GM23338 (cell line): ENCODE measurements at places on chromosomes 5 and 9.

GRCh38 chr5:128671943-128672342, 133.9 kb upstream of the FBN2 start:
- peak; percentile 25 for DNase-seq

DNA sequence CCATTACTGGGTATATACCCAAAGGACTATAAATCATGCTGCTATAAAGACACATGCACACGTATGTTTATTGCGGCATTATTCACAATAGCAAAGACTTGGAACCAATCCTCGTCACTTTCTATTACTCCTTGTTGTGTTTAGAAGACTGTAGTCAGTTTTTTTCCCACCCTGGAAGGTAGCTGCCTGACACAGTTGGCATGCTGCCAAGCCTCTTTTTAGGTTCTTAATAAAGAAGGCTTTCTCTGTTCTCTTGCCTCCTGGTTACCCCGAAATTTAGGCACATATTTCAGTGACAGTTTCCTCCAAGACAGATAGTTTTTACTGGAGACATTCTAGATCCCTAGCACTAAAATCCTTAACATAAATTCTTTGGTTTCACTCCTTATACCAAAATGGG, 205.4 kb upstream of the PCSK5 start:
- no peak for DNase-seq

DNA sequence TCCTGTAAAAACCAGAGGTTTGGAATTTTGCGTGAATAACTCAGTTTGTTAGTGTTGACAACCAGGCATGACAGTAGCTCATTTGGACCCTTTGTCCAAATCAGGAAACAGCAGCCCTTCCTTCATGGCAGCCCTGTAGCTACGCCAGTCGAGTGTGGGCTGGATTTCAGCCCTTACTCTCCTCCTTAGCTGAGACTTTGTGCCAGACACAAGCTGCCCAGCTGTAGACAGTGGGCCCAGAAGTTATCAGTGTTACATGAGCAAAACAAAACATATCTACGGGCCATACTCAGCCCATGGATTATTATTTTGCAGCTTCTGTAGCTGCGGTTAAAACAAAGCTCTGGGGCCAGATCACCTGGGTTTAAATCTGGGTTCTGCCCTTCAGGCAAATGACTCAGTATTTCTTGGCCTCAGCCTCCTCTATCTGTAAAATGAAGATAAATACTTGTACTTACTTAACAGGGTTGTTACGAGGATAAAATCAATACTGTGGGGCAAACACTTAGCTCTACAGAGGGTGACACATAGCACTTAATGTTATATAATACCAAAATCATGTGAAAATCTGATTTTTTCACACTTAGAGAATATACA, 76.9 kb downstream of the GHR start:
- DNase-seq: no peak

DNA sequence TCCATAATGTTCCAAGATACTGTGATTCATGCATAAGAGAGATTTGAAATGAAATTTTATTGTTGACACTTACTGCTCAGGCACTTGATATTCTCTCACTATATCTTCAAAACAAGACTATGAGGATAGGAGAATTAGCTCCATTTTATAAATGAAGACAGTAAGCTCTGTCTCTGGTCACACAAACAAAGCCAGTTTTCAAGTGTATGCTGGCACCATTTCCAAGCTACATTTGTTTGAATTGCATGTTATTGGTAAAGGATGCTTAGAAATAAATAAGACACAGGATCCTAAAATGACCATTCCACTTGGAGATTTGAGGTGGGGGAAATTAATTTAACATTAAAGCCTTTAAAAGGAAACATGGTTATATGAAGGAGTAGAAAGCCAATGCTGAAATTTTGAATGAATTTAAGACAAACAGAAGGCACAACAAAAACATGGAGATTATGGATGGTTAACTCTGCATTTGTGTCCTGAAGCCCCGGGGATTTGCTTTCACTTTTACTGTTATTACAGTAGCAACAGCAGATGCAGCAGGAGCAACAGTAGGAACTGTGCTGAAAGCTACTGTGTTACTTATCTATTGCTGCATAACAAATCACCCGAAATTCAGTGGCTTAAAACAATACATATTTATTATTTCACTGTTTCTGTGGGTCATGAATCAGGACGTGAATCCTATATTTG, 79.7 kb upstream of the ASTN2 start:
- DNase-seq: no peak

GRCh38 chr5:86880785-86881492, 263.2 kb downstream of the COX7C start:
- peak; percentile 92 for DNase-seq

- peak; percentile 16 for DNase-seq
Measured at GRCh38 chr5:32471784-32472183, 27.2 kb upstream of the ZFR start.

DNA sequence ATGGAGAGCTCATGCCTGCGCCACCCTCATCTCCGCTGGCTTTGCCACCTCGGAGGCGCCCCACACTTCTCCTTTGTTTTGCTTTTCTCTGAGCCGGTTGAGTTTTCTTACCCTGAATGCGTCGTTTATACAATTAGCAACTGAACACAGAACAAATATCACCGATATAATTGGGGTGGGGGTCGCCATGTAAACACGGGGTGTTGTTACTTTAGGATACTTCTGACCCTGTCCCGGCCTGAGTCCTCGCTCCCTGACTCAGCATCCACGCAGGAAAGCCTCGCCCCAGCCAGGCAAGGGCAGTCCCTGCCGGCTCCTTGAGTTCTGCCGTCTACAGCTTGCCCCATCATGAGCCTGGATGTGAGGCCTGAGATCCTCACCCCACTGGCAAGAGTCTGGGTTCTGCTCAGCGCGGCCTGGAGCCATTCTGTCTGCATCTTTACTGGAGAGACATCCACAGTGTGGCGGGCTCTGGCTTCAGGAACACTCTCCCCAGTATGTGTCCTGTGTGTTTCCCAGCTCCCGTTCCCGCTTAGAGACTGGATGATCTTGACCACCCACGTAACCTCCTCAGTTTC, 5.5 kb downstream of the NKX2-5 start:
- DNase-seq: peak; percentile 36

- no peak for DNase-seq
Measured at GRCh38 chr5:1826235-1826980, 25.2 kb downstream of the NDUFS6 start.

DNA sequence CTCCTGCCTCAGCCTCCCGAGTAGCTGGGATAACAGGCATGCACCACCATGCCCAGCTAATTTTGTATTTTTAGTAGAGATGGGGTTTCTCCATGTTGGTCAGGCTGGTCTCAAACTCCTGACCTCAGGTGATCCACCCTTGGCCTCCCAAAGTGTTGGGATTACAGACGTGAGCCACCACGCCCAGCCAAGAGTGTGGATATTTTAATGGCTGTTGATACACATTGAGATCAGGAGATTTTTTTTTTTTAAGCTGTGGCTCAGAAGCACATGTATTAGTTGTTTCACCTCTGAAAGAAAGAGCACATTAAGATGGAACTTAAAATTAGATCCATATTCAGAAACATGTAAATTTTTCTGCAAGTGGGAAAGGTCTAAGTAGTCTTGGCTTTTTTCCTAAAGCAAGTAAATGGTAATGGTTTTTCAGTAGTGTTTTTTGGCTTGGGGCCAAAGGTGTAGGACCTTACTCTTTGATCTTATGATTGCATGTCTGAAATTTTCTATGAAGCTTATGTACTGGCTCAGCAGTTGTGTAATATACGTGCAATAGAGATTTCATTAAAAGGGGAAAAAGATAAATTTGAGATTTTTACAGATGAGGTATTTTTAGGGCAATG, 9.9 kb downstream of the RBM27 start:
- no peak for DNase-seq
